ENCODE measurements at places on chromosomes 3 and 15.

GRCh38 chr3:174170248-174170647 is 688.9 kb upstream of the NAALADL2 start:
- H3K4me1 ChIP-seq = no peaks in the 10 kb centered on the region
- H3K4me3 ChIP-seq = no peak overlapping the region
- H3K27me3 ChIP-seq = no peaks in the 10 kb centered on the region
- no peaks in the 10 kb centered on the region for H3K36me3 ChIP-seq
- DNase-seq = no peak

DNA sequence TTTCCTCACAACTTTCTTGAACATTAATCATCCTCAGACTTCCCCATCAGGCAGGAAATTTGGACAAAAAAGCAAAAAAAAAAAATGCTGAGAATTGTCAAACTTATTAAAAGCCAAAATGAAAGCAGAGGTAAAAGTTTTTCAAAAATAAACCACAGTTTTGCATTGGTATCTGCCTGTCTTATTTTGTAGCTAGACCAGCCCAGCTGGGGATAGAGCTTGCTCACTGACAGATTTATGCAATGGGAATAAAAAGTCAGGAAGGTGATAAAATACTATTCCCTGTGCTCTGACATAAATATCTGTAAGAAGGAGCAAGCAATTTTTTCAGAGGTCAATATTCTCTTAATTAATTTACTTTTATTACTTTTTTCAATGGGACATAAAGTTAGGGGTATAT is 1006.7 kb upstream of the ALCAM start:
- no peak for DNase-seq
- H3K27me3 ChIP-seq = no peaks in the 10 kb centered on the region
- H3K4me1 ChIP-seq = no peaks in the 10 kb centered on the region
- no peak overlapping the region for H3K4me3 ChIP-seq
- no peak overlapping the region for H3K27ac ChIP-seq
- no peaks in the 10 kb centered on the region for H3K36me3 ChIP-seq

GRCh38 chr15:100580414-100580813 is 21.6 kb downstream of the LINS1 start:
- H3K27ac ChIP-seq = no peak overlapping the region
- no peak overlapping the region for H3K4me3 ChIP-seq
- no peaks in the 10 kb centered on the region for H3K27me3 ChIP-seq
- no peaks in the 10 kb centered on the region for H3K36me3 ChIP-seq
- no peaks in the 10 kb centered on the region for H3K4me1 ChIP-seq

- no peaks in the 10 kb centered on the region for H3K27me3 ChIP-seq
- no peak overlapping the region for H3K4me3 ChIP-seq
- no peak for DNase-seq
- no peaks in the 10 kb centered on the region for H3K36me3 ChIP-seq
- no peaks in the 10 kb centered on the region for H3K4me1 ChIP-seq
Observed at GRCh38 chr15:100824211-100824610, 55.4 kb upstream of the ALDH1A3 start.

GRCh38 chr15:63420333-63420747 is 38.7 kb upstream of the CA12 start:
- no peaks in the 10 kb centered on the region for H3K36me3 ChIP-seq
- H3K4me1 ChIP-seq = peaks cover 10% of the 10 kb centered on the region
- peak overlapping the region; percentile 45 for H3K27ac ChIP-seq
- no peak for DNase-seq
- no peaks in the 10 kb centered on the region for H3K27me3 ChIP-seq

DNA sequence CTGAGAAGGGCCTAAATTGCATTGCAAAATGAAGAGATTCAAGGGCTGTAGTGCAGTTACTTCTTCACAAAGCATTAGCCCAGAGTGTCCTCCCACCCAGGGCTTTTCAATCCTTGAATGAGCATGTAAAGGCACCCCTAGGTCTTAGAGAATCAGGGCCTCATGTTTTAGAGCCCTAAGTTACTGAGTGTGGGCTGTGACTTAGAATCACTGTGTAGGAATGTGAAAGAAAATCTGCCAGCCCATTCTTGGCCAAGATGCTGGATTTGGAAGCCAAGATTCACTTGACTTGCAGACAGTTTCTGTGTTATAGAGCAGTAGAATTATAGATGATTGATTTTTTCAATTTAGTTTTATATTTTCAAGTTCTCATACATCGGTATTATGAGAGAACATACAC is 153.2 kb downstream of the MYRIP start:
- no peaks in the 10 kb centered on the region for H3K36me3 ChIP-seq
- H3K4me3 ChIP-seq = no peak overlapping the region
- H3K27me3 ChIP-seq = no peaks in the 10 kb centered on the region
- no peaks in the 10 kb centered on the region for H3K4me1 ChIP-seq

GRCh38 chr3:22684739-22685138 is 518.4 kb upstream of the UBE2E2 start:
- no peaks in the 10 kb centered on the region for H3K27me3 ChIP-seq
- no peaks in the 10 kb centered on the region for H3K4me1 ChIP-seq

DNA sequence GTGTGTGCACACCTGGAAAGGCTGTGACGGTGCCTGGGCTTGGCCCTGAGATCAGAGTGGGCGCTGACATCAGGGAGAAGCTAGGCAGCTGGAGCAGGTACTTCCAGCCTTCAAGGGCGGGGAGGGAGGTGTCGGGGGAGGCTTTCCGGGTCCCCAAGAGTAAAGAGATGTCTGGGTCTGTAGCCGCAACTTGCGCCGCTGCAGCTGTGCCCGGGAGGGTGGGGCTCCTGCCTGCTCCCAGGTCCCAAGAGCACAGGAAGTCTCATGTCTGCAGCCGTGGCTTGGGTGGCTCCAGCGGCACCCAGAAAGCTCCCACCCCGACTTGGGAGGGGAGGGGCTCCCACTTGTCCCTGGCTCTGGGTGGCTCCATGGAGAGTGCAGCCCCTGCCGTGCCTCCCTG is 103.2 kb upstream of the BNIP2 start:
- no peaks in the 10 kb centered on the region for H3K27me3 ChIP-seq
- no peak overlapping the region for H3K4me3 ChIP-seq
- H3K36me3 ChIP-seq = no peaks in the 10 kb centered on the region
- no peak overlapping the region for H3K27ac ChIP-seq
- no peaks in the 10 kb centered on the region for H3K4me1 ChIP-seq

- H3K4me3 ChIP-seq = no peak overlapping the region
- no peaks in the 10 kb centered on the region for H3K27me3 ChIP-seq
- DNase-seq = no peak
Observed at GRCh38 chr3:169255511-169255910, 408.0 kb downstream of the MECOM start.

DNA sequence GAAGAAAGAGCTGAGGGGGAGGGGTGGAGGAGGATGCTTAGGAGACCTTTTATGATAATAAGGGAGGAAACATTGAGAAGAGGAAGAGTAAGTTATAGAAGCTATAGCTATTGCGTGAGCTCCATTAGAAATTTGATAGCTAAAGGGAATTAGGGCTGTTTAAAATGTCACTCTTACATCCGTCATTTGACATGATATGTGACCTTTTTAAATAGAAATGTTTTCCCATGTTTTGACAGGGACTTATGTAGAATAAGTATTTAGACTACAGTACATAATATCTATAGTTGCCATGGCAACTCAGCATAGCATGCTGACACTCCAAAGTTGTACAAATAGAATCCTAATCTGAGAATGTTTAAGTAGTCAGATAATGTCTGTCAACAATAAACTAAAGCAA is 19.2 kb downstream of the RAD51 start:
- H3K4me3 ChIP-seq = no peak overlapping the region
- no peaks in the 10 kb centered on the region for H3K4me1 ChIP-seq
- H3K36me3 ChIP-seq = no peaks in the 10 kb centered on the region

DNA sequence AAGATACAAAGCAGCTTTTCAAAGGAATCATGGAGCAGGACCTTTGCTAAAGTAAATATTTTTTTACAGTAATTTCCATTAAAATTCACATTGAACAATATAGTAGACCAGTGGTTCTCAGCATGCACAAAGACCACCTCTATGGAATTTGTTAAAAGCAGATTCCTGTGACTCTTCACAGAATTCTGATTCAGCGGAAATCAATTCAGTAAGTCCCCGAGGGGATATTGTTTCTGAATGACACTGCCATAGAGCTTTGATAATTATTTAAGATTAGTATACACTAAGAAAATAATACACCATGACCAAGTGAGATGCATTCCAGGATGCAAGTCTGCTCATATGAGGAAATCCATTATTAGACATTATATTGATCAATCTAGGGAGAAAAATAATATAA is 161.9 kb upstream of the TNIK start:
- H3K36me3 ChIP-seq = no peaks in the 10 kb centered on the region
- no peak overlapping the region for H3K27ac ChIP-seq
- H3K4me3 ChIP-seq = no peak overlapping the region
- H3K4me1 ChIP-seq = no peaks in the 10 kb centered on the region
- DNase-seq = no peak
- H3K27me3 ChIP-seq = no peaks in the 10 kb centered on the region

- no peaks in the 10 kb centered on the region for H3K4me1 ChIP-seq
- no peaks in the 10 kb centered on the region for H3K27me3 ChIP-seq
- H3K27ac ChIP-seq = no peak overlapping the region
- no peak overlapping the region for H3K4me3 ChIP-seq
Observed at GRCh38 chr3:8793242-8793641, 23.8 kb upstream of the OXTR start.

GRCh38 chr3:119965692-119966091 is 128.6 kb downstream of the GSK3B start:
- H3K36me3 ChIP-seq = no peaks in the 10 kb centered on the region
- no peaks in the 10 kb centered on the region for H3K4me1 ChIP-seq
- no peak overlapping the region for H3K27ac ChIP-seq
- no peak for DNase-seq
- no peaks in the 10 kb centered on the region for H3K27me3 ChIP-seq

- no peak overlapping the region for H3K27ac ChIP-seq
- H3K4me1 ChIP-seq = no peaks in the 10 kb centered on the region
- no peak for DNase-seq
- H3K4me3 ChIP-seq = no peak overlapping the region
Observed at GRCh38 chr3:114071786-114072185, 15.2 kb downstream of the QTRT2 start.

- no peak for DNase-seq
- no peaks in the 10 kb centered on the region for H3K36me3 ChIP-seq
- H3K27ac ChIP-seq = no peak overlapping the region
Observed at GRCh38 chr3:155886915-155887314, 16.5 kb downstream of the GMPS start.

DNA sequence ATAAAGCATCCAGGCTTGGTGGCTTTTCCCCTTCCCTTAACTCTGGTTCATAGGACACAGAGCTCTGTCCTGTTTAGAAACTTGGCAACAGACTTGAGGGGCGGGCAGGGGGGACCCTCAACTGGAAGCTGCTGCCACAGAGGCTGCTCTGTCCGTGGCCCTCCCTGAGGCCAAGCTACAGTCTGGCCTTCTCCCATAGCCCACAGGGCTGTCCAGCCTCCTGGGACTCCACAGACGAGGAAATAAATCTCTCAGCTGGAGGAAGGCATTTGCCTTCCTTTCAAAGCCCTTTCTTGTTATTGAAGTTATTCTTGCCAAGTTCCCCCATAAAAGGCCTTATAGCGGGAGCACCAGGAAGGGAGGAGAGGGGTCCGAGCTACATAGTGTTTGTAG is 248.8 kb upstream of the TPM1 start:
- DNase-seq = no peak
- no peak overlapping the region for H3K4me3 ChIP-seq
- 0 out of 2 replicates have a peak, but pooled peaks cover 7% of the 10 kb centered on the region for H3K4me1 ChIP-seq
- no peaks in the 10 kb centered on the region for H3K36me3 ChIP-seq
- H3K27ac ChIP-seq = no peak overlapping the region
- H3K27me3 ChIP-seq = no peaks in the 10 kb centered on the region

DNA sequence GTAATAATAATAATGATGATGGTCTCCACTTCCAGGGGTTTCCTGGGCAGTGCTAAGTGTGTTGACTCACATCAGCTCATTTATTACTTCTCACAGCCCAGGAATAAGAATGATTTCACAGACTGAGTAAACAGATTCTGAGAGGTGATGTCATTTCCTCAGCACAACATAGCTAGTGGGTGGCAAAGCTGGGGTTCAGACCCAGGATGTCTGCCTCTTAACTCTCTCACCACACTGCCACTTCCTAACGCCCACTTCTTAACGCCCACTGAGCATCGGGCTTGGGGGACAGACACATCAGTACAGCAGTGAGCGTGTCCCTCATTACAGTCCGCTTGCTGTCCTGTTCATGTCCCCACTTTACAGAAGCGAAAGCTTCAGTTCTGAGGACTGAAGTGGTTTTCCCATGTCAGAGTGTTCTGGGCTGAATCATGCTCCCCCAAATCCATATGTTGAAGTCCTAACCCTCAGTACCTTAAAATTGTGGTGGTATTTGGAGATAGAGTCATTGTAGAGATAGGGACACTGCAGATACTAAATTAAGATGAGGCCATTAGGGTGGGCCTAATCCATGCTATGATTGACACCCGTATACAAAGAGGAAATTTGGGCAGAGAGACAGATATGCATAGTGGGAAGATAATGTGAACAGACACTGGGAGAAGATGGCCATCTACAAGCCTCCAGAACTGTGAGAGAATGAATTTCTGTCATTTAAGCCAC is 68.0 kb downstream of the ATP2B2 start:
- no peak for DNase-seq
- no peaks in the 10 kb centered on the region for H3K36me3 ChIP-seq
- no peaks in the 10 kb centered on the region for H3K4me1 ChIP-seq
- no peak overlapping the region for H3K27ac ChIP-seq
- no peak overlapping the region for H3K4me3 ChIP-seq
- no peaks in the 10 kb centered on the region for H3K27me3 ChIP-seq

DNA sequence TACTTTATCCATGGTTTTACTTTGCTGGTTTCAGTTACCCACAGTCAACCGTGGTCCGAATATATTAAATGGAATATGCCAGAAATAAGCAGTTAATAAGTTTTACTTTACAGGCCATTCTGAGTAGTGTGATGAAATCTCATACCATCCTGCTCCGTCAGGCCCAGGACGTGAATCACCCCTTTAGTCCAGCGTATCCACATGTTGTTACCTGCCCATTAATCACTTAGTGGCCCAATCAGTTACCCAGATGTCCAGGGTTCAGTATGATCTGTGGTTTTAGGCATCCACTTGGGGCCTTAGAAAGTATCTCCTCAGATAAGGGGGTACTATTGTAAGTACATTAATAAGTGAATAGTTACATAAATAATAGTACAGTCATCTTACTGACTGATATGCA is 88.0 kb downstream of the TTBK2 start:
- H3K27me3 ChIP-seq = no peaks in the 10 kb centered on the region
- no peaks in the 10 kb centered on the region for H3K4me1 ChIP-seq
- no peaks in the 10 kb centered on the region for H3K36me3 ChIP-seq
- H3K4me3 ChIP-seq = no peak overlapping the region
- peak; percentile 48 for DNase-seq

DNA sequence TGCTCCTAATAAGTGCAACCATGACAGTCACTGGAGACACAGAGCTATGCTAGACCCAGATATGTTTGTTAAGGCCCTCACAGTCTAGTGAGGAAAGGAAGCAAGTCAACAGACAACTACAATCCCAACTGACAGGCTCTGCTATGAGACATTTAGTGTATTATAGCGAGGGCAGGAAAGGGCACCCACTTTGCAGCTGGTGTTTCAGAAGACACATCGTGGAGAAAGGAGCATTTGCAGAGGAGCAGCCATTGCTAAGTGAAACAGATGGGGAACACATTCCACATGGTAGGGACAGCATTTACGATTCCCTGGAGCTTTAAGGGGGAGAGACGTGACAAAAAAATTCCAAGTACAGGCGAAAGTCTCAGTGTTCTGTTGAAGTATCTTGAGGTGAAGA is 685.6 kb downstream of the AGBL1 start:
- DNase-seq = no peak
- no peaks in the 10 kb centered on the region for H3K27me3 ChIP-seq
- H3K4me1 ChIP-seq = no peaks in the 10 kb centered on the region
- no peak overlapping the region for H3K4me3 ChIP-seq
- H3K36me3 ChIP-seq = no peaks in the 10 kb centered on the region

- H3K27me3 ChIP-seq = no peaks in the 10 kb centered on the region
- H3K4me1 ChIP-seq = no peaks in the 10 kb centered on the region
- no peaks in the 10 kb centered on the region for H3K36me3 ChIP-seq
- no peak overlapping the region for H3K4me3 ChIP-seq
Observed at GRCh38 chr15:57728436-57728835, 21.9 kb downstream of the POLR2M start.
